ENCODE measurements at places on chromosomes 12 and 14.

DNA sequence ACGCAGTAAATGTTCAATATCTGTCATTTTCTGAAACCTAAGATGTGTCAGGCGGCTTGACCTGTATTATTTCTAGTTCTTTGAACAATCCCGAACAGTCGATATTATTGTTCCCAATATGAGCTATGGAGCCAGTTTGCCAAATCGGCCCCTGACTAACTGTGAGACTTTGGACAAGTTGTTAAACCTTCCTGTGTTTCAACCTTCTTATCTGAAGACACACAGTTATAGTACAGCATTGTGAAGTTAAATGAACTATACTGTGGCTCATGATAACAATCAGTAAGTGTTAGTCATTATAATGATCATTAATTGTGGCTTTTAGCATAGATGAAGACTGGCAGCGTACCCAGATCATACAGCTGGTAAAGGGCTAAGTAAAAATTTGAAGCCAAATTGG lies 23.4 kb downstream of the DDX47 start:
- DNase-seq = no peak

DNA sequence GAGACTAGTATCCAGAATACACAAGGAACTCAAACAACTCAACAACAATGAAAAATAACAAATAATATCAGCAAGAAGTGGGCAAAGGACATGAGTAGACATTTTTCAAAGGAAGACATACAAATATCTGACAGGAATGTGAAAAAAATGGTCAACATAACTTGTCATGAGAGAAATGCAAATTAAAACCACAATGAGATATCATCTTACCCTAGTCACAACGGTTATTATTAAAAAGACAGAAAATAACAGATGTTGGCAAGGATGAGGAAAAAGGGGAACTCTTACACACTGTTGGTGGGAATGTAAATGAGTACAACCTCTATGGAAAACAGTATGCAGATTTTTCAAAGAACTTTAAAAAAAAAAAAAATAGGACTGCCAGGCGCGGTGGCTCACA lies 20.4 kb downstream of the VWF start:
- no peak for DNase-seq

GRCh38 chr12:29242921-29243431 lies 93.9 kb downstream of the FAR2 start:
- DNase-seq = no peak

DNA sequence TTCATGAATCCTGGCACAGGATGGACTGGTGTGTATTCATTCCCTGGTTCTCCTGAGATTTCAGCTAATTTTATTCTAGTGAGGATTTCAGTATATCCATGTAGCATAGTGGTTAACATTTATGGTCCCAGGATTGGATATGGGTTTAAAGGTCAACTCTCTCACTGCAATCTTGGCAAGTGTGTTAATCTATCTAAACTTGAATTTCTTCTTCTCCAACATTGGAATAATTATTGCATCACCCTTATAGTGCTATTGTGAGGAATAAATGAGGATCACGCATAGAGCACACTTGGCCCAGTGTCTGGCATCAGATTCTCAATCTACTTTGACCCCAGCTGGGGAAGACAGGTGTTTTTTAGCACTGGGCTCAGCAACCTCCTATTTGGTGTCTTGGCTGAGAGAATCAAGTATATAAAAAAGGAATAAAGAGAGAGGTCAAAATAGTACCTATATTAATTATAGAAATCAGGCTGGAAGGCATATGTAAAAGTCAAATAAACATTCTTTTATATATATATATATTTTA lies 531.2 kb upstream of the ATP2B1 start:
- DNase-seq = no peak

DNA sequence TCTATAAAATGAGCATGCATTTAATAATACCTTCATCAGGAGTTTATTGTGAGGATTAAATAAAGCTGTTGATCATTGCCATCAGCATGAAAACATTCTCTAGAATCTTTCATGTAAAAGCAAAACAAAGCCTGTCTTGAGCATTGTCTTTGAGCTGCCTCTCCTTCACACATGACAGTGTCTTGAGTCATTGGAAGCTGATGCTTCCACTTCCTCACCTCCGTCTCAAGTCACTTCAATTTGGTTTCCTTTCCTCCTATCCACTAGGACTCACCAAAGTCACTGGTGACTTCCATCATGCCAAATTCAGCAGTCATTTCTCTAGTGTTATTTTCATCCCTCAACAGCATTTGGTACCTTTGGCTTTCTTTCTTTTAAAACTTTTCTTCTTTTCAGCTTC lies 31.6 kb upstream of the MYBPC1 start:
- DNase-seq = no peak

DNA sequence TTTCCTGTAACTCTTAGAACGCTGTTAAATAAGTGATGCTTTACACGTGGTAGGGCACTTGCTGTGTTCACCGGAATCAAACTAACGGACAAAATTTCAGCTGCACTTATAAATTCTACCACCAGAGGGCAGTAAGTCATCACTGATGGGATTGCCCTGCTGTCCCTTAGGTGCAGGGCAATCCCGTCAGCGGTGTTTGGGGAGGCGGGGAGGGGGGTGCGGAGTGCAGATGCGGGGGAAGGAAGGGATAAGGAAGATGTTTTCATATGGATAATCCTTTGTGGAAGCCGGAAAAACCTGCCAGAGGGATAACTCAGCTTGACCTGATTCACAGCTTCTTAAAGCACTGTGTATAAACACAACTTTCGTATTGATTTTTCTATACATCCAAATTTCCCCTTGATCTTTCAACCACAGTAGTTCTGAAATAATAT lies 21.7 kb upstream of the SLC10A1 start:
- peak; percentile 49 for DNase-seq

- no peak for DNase-seq
These were observed 46.0 kb upstream of the OASL start for GRCh38 chr12:121085069-121085468.

DNA sequence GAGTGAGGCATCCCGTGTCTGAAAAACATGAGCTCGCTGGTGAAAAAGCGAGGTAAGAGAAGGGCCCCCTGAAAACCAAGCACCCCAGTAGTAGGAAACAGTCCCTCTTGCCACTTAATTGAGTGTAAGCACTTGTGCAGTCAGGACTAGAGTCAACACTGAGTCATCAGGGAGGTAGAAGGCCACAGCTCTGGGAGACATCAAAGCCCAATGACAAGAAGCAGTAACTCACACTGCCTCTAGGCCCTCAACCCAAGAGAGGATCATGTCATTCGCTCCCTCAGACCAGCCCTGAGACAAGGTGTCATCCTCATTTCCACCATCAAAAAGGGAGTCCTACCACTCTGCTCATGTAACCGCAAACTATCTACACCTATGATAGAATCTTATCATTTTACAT lies 17.8 kb downstream of the POMT2 start:
- DNase-seq = peak; percentile 30

DNA sequence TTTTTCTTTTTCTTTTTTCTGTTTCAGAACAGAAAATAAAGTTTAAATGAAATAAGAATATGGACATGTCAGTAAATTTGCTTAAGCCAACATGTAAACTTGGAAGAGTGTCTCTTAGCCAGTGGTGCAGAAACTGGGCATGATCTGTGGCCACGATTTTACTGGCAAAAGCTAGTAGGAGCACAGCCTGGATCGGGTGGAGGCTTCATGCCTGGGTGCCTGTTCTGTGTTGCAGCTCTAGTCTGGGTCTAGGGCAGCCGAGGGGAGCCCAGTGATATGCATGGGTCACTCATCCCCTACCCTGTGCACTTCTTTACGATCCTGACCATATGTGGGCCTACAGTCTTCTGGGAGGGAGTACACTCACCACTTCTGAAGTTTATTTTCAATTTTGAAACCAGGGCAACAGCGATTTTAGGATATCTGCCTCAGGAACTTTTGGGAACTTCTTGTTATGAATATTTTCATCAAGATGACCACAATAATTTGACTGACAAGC lies 45.6 kb upstream of the SMCO2 start:
- no peak for DNase-seq

DNA sequence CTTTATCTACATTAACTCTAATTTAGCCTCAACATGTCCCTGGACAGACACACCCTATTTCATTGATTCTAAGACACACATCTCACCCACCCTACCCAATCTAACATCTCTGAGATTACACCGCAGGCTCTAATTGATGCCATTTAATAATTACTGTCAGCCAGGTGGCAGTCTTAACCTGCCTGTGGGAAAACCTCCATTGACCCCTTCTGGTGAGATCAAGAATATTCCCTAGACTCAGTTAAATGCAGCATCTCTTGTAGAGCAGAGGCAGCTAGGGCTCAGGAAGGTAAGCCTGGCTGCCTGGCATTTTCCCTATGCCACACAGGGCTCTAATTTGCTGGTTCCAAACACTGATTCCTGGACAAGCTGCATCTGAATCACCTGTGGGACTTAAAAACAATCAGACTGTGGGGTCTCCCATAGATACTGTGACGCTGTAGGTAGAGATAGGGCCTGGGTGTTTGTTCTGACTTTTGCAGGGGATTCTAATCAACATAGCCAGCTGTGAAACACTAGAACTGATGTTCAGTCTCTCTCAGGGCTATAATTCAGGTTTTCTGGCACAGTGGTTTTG lies 14.3 kb downstream of the MCRS1 start:
- no peak for DNase-seq

DNA sequence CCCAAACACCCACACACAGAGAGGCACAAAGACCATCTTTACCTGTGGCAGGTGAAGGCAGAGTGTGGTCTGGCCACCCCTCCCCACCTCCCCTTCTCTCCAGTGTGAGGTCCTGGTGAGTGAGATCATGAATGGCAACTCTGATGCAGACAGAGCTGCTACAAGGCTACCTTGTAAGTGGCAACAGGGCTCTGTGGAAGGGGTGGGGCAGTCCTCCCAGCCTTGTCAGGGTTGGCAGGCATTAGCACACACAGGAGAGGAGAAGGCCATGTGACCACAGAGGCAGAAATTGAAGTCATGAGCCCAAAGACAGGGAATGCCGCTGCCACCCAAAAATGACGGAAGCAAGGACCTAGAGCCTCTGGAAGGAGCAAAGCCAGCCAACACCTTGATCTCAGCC lies 30.7 kb downstream of the VWF start:
- no peak for DNase-seq
